Stimulated activated CD4-positive, alpha-beta T cell treated with anti-CD3 and anti-CD28 coated beads, Interleukin-1b, Interleukin-23, amount 100 ng/mL, for 1 hour (primary cell): ENCODE measurements at places on chromosomes 3 and 15.

GRCh38 chr3:59425371-59425770 is 375.5 kb upstream of the CFAP20DC start:
- no peak for DNase-seq

DNA sequence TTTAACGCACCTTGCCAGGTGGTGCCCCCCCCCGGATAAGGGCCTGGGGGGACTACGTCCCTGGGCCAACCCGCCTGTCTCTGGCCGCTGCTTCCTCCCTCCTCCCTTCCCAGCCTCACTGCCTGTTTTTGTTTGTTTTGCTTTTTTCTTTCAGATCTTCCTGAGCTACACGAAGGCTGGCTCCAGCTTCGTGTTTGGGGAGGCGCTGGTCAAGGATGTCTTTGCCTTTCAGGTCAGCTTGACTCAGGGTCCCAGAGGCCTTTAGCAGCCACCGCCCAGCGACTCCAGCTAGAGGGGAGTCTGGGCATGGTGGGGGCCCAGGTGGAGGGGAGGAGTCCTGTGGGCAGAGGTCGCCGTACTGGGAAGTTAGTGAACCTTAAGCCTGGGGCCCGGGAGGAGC is 24.1 kb downstream of the SLC28A1 start:
- DNase-seq, result no peak

DNA sequence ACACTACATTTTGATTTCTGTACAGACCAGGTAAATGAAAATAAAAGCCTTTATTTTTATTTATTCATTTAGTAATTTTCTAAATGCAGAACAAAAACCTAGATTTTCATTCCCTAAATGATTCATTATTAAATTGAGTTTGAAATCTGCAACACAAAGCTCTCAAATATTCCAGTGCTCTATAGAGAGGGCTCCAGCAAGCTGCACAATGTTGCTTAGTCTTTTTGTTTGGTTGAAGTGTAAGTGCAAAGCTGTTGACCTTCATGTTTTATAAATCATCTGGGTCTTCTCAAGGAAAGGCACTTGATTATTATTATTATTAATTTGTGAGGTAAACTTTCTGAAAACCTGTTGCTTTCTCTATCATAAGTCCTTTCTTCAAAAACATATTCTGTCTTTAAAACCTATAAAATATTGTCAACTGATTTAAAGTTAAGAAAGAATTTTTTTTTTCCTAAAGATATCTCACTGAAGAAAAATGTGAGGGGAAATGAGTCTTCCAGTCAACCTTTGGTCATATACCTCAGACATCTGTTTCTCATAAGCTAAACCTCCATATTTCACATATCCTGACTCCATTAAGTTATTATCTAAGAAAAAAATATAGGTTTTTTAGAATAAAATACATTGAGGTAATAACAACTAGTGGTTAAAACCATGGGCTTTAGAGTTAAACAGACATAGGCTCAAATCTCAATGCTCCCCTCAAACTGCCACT is 100.7 kb downstream of the ZIC4 start:
- no peak for DNase-seq

GRCh38 chr15:88174571-88174970 is 82.0 kb downstream of the NTRK3 start:
- no peak for DNase-seq

GRCh38 chr3:9032231-9032777 is 69.0 kb upstream of the RAD18 start:
- DNase-seq, result no peak

GRCh38 chr3:98746882-98747281 is 16.3 kb upstream of the ST3GAL6 start:
- no peak for DNase-seq

DNA sequence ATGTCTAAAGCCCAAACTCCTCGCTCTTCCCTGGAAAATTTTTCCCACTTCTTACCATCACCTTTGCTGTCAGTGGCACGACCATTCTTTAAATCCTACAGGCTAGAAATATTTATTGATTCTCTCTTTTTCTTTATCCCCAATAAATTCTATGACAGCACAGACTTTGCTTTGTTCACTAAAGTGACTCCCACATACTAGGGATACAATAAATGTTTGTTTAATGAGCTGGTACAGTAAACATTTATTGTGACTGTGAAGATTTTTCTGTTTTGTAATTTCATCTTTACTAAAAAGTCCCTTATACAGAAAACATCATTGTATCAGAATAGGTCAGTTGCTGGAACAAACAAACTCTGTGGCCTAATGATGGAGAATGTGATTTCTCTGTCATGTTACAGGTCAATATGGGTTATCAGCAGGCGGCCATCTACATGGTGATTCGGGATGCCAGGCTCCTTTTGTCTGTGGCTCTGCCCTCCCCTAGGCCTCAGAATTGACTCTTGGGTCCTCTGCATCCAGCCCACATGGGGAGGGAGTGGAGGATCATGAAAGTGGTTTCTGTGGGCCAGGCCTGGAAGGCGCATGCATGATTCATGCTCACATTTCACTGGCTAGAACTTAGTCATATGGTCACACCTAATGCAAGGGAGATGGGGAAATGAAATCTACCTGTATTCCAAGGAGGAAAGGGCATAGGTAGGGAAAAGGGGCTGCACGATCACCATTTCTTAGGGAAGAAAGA is 22.7 kb upstream of the KNG1 start:
- DNase-seq, result no peak

- no peak for DNase-seq
These were observed 52.6 kb upstream of the ADGRG7 start for GRCh38 chr3:100556673-100557310.
